ENCODE measurements at places on chromosomes 2 and 18.

GRCh38 chr2:199602271-199602895, 144.6 kb upstream of the SATB2 start:
- no peak for DNase-seq

DNA sequence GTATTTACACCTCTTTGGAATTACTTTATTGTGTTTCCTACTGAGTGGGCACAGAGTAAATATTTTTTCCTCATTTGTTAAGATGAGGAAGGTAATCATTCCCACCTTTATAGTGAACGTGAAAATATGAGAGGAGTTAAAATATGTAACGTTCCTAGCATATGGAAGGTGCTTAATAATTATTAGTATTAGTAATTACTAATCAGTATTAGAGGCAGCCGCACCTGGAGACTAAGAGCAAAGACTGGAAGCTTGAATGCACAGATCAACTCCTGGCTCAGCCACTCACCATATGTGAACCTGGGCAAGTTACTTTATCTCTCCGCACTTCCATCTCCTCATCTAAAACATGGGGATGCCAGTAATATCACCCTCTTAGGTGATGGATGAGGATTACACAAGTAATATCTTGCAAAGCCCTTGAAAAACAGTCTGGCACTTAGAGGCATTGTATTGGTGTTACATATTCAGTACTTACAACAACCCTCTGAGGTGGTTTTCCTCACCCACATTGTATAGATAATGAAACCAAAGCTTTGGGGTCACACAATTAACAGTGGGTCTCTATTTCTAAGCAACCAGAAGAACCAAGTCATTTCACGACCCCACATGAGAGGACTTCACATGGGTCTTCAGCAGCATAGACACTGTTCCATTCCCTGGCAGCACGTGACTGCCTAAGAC, 100.3 kb upstream of the KCTD1 start:
- no peak for DNase-seq

GRCh38 chr2:117341690-117342089, 472.8 kb upstream of the DDX18 start:
- DNase-seq = no peak

DNA sequence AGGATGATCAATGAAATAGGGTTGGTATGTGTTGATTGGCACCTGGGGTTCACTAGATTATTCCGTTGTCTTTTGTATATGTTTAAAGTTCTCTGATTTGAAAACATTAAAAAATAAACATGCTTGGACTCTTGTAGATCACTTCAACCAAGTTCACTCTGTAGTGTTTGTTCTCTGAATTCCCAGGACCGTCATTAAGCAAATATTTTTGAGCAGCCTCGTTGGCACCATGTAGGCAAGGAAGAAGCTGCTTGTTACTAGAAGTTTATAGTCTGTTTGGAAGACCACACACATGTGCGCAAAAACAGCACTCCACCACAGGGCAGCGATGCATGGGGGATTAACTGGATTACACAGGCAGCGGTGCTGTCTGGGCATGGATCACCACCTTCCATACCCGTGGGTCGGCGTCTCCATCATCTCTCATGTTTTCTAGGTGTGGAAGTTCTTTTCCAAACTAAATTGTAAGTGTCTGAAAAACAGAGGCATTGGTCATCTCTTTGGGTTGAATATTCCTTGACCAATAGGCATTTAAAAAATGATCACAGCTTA, 212.2 kb downstream of the FHOD3 start:
- DNase-seq = no peak

DNA sequence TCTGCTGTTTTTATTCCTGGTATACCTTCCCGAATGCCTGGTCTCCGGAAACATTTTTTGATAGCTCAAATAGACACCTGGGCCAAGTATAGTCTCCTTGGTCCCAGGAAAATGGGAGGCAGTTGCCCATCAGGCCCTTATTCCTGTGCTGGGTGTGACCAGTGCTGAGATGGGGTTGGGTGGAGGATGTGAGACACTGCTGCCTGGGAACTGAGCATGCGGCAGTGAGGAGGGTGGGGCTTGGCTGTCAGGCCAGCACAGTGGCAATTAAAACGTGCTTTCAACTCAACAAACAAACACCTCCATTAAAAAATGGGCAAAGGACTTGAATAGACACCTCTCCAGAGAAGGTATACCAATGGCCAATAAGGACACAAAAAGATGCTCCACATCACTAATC, 12.5 kb downstream of the KLHL29 start:
- no peak for DNase-seq

GRCh38 chr18:28504066-28504465, 327.1 kb upstream of the CDH2 start:
- no peak for DNase-seq

- no peak for DNase-seq
These were observed 39.9 kb downstream of the PRKCE start for GRCh38 chr2:45691171-45691999.

- no peak for DNase-seq
These were observed 188.3 kb downstream of the TWIST2 start for GRCh38 chr2:239035997-239036731.

GRCh38 chr2:11541693-11542274, 7.9 kb downstream of the GREB1 start:
- no peak for DNase-seq

GRCh38 chr18:35051641-35052377, 10.6 kb downstream of the MAPRE2 start:
- no peak for DNase-seq

GRCh38 chr2:60366135-60366712, 187.2 kb downstream of the BCL11A start:
- no peak for DNase-seq

- DNase-seq = no peak
These were observed 222.2 kb downstream of the CYP26B1 start for GRCh38 chr2:71925268-71926088.

DNA sequence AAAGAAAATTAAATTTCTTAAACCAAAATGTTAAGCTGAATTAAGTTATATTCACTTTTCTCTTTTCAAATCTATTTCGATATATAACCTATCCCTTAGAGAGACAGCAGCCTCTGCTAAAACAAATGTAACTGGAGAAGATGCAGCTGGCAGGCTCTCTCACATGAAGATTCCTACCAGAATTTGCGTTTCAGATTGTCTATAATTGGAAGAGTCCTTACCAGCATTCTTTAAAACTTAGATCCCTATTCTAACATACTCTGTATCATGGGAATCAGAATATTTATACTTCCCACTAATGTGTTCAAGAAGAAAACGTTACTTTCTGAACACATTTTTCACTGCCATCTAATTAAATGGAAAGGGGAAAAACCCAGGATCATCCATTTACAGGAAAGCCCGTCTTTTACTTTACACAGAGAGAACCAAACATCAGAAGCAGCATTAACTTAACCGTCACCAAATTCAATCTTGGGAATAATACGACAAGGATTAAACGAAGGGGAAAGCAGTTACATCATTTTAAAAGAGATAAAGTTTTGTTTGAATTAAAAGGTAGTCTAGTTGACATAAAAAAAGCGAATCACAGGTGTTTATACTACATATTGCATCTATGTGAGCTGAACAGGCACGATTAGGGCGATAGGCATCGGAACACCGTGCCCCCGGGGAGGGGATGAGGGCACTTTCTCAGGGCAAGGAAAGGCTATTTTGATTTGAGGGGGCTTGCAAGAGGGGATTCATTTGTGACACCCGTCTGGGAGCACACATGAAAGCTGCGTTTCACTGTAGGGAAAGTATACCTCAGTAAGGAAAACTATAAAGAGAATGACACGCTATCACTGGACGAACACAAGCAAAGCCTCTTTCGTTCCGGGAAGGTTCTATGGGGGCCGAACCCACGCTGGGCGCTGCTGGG, 1.3 kb downstream of the PTPN2 start:
- DNase-seq = no peak

All from stimulated activated CD8-positive, alpha-beta memory T cell treated with anti-CD3 and anti-CD28 coated beads, Interleukin-15, amount 100 ng/mL, for 24 hours (primary cell).